Stimulated activated CD8-positive, alpha-beta memory T cell treated with anti-CD3 and anti-CD28 coated beads, Interleukin-12 subunit alpha, Interleukin-12 subunit beta, amount 100 ng/mL, for 1 hour (primary cell): ENCODE measurements at places on chromosomes 1 and 21.

GRCh38 chr1:22754106-22754768, 43.6 kb downstream of the EPHB2 start:
- no peak for DNase-seq

- DNase-seq = no peak
Observed at GRCh38 chr1:23585321-23586022, 26.2 kb upstream of the ID3 start.

DNA sequence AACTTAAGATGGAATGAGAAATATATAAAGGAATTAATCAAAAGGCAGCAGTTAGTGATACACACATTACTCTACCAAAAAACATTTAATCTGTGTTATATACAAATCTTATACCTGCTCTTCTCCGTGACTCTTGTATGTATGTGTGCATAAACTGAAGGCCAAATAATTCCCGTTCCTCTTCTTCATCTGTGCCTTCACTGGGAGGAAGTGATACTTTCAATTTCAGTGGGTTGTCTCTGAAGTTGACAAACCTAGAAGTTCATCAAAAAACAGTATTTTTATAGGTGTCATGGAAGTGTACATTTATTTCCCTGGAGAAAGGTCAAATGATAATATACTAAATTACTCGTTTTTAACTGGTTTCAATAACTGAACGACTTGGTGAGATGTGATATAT, 19.3 kb downstream of the TRMT13 start:
- no peak for DNase-seq

- DNase-seq = no peak
Observed at GRCh38 chr1:82700476-82700875, 899.7 kb downstream of the ADGRL2 start.

- DNase-seq = no peak
Observed at GRCh38 chr1:208264469-208265121, 20.4 kb upstream of the PLXNA2 start.

DNA sequence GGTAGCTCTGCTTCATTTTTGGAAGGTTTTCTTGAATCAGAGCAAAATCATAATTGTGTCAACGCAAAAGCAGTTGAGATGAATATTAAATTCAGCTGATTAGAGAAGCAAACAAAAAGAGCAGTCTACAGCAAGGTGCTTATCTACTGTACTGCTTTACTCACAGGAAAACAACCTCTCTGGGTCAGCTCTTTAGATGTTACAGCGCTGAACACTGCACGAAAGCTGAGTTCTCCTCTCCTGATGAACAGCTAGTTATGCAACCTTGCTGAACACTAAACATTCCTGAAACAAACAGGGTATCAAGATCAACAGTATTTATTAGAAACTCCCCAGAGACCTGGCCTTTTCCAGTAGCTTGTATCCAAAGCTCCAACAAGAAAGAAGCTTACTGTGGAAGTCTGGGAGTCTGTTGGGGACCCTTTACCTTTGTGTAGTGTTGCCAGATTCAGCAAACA, 41.3 kb downstream of the TBCE start:
- DNase-seq = no peak

DNA sequence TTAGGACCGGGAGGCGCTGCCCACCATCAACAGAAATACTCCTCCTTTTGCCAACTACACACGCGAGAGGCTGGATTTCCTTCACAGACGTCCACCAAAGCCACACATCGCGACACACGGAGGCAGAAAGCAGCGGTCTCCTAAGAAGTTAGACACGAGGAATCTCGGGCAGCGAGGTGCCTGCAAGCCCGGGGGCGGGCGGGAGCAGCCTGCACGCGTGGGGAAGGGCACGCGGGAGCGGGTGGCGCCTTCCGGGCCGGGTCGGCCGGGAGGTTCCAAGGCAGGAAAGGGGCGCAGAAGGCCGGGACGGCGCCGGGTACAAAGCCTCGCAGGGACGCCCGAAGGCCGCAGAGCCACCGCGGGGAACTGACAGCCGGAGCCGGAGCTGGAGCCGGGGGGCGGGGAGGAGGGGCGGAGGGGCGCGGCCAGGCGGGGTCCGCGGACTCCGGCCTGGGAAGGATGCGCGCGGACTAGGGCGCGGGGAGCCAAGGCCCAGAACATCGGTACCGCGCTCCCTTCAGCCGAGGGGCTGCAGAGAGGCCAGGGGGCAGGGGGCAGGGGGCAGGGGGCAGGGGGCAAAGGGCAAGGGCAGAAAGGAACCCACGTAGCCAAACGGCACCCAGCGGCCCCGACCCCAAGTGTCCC, 722 bp downstream of the NPHP4 start:
- no peak for DNase-seq

DNA sequence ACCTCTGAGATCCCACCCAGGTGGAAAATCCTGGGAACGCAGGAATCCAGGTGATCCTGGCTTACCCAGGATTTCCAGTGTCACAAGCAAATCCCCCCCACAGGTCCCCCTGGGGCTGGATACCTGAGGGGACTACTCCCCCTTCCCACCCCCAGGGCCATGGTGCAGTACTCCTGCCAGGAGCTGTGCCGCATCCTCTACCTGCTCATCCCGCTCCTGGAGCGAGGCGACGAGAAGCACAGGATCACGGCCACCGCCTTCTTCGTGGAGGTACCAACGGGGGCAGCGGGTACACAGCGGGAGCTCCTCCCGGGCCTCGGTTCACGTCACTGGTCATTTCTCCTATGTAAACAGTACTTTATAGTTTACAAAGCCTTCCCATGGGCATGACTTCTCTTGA, 20.4 kb upstream of the TTC4 start:
- no peak for DNase-seq

DNA sequence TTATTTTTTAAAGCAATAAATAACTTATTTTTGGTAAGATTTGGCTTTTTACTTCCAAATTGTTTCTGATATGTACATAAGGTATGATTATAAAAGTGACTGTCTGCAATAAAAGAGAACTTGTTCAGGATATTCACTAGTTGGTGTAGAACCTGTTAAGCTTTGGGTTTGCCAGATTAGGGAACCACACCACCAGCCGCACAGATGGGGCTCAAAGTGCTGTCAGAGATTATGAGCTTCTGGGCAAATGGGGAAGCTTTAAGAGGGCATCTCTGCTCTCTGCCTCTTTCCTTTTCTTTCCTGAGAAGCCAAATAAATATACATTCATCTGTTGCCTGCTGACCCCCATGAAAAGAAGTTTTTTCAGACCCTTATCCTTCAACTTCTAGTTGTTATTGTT, 25.4 kb downstream of the IVNS1ABP start:
- no peak for DNase-seq

GRCh38 chr1:53617382-53617781, 121.6 kb downstream of the GLIS1 start:
- DNase-seq = no peak

- no peak for DNase-seq
Observed at GRCh38 chr1:155064111-155064831, 731 bp downstream of the EFNA4 start.

GRCh38 chr1:156160000-156160742, 6.8 kb downstream of the SEMA4A start:
- DNase-seq = no peak

DNA sequence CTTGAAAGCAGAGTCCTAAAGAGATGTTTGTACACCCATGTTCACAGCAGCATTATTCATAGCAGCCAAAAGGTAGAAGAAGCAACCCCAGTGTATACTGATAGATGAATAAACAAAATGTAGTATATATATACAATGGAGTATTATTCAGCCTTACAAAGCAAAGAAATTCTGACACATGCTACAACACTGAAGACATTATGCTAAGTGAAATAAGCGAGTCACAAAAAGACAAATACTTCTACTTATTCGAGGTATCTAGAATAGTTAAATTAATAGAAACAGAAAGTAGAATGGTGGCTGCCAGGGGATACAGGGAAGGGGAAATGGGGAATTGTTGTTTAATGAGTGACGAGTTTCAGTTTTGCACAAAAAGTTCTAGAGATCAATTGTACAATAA, 23.5 kb downstream of the COP1 start:
- DNase-seq = no peak

GRCh38 chr1:4261327-4261726, 361.3 kb upstream of the C1orf174 start:
- no peak for DNase-seq
